ENCODE measurements at places on chromosomes 4 and X.

GRCh38 chrX:143648705-143649104, 12.8 kb upstream of the SLITRK4 start:
- no peak for DNase-seq

DNA sequence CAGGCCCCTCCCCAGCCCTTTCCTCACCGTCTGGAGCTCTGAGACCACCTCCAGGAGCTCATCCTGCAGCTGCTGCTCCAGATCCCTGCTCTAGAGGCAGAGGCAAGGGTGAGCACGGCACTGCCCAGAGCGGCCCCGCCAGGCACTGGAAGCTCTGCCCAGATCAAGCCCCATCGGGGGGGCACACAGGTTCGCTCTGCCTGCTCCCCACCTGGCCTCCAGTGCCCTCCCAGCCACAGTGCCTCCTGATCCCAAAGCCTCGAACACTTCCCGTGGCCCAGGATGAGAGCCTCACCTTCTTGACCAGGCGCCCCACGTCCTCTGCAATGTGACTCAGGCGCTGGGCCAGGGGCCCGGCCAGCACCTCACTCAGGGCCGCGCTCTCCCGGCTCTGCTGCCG, 5.0 kb downstream of the ARHGAP4 start:
- DNase-seq, result no peak

DNA sequence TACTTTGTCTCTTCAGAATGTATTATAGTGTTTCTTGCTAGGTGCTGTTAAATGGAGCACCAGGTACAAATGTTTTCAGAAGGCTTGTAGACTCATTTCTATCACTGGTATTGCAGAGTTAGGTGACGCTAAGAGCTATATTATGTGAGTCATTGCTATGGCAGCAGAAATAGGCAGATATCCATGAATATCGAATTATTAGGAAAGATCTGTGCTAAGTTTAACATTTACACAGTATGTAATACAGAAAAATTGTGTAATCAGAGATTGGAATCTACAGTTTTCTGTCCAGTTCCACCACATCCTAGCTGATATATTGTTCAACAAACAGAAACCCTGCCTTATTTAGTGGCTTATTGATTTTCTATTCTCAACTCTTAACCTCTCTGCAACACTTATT, 1025.5 kb downstream of the STIM2 start:
- DNase-seq, result no peak

- no peak for DNase-seq
Observed at GRCh38 chr4:148059617-148060180, 327.8 kb downstream of the ARHGAP10 start.

DNA sequence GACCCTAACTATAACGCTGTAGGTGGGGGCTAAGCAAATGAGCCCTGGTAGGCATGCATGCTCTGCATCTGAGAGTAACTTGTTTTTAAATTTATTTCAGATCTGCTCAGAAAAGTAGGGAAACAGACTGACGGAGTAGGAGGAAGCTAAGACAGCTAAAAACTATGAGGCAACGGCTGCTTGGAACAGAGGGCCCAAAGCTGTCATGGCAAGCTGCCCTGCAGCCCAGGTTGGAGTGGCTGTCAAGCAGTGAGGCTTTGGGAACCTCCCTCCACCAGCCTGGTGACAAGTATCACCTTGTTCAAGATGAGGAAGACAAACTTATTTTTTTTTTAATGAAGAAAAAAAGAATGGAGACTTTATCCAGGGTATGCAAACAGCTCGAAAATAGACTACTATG, 439.8 kb downstream of the NLGN4X start:
- no peak for DNase-seq

DNA sequence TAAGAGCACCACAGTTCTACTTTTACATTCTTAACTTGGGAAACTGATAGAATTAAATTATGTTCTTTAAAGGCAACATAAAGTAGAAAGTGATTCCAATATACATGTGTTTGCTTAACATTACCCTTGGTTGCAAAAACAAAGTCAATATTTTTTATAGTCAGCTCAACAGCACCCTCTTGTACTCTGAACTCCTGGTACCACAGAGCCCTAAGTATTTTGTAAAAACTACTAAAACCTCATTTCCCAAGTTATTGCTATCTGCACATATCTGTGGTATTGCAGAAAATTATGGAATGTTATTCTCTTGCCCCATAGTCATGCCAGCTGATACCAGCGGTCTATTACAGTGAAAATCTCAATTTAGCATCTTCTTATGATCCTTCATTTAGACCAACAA, 2.9 kb downstream of the KIF4A start:
- DNase-seq, result no peak

DNA sequence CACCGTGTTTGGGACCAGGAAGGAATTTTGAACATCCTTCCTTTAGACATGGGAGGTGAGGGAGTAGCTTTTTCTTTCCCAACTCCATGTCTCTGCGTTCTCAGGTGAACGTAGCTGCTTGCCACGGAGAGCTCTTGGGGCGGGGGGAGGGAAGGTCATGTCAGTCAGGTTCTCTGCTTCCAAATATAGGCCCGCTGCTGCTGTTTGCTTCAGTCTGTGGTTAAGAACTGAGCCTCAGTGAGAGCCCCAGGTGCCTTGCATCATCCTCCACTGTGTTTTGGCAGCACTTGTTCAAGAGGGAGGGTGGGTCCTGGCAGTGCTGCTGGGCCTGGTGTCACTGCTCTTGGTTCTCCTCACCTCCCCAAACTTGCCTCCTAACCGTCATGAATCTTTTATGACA, 46.5 kb downstream of the HADH start:
- DNase-seq, result peak; percentile 68

GRCh38 chr4:6362896-6363295, 93.2 kb downstream of the WFS1 start:
- DNase-seq, result peak; percentile 8

DNA sequence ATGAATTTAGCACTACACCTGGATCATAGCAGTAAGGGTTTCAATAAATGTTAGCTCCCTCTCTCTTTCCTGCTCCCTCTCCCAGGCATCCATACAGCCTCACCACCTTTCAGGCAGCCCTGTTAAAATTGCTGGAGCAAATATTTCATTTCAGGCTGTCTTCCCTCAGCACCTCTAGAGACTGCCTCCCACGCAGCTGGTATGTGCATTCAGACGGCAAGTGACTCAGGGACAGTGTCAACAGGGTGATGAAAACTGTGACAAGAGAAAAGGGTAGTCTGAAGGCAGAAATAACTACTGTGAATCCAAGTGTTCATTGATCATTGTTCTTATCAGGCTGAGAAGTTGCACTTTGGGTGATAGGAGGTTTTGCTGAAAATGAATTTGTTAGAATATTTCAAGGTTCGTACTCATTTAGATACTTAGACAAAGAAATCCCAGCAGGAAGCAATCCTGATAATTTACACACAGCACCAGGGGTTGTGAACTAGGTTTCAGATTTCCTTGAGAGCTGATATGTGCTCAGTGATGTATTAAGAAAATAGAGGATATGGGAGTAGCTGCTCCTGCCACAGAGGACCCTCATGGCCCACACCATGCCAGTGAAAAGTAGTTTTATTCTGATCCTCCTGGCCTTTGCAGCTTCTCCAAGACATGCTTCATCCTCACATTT, 424.2 kb downstream of the FGF13 start:
- DNase-seq, result no peak

DNA sequence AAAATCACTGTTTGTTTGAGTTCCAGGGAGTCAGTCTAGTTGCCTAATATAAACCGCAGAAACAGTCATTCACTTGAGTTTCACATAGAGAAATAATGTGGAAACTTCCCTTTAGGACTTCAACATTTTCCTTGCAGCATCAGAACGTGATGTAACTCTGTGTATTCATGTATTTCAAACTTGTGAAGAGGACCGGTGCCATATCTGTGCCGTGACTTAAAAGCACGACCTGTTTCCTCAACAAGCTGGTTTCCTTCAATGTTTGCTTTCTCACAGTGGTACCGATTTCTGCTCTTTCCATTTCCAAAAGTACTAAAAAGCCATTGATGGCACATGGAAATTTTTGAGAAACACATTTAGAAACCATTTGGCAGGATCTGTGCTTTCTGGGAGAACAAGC, 166.6 kb upstream of the RAPGEF2 start:
- DNase-seq, result no peak

GRCh38 chr4:26912069-26912468, 51.4 kb downstream of the STIM2 start:
- no peak for DNase-seq

DNA sequence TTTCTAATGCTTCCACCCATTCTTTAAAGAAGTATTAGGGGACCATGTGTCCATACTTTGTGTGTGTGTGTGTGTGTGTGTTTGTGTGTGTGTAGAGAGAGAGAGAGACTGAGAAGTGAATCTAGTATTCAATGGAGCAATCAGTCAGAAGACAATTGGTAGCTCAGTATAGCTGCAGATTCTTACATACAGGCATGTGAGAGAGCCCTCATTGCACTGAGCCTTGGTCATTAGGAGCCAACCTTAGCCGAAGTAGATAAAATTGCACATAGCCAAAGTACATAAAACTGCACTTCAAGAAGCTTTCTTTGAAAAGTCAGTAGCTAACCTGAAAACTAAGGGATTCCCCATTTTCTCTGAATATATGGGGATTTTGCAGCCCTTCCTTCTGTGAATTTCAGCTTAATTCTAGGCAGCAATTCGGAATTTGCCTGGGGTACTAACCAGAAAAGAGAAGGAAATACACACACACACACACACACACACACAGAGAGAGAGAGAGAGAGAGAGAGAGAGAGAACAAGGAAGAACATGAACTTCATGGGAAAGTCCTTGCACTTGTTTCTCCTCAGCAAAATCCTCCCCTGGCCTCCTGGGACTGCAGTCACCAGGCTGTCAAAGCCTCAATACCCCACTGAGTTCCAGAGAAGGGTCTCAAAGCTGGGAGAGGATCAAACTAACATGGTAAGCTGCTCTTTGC, 1.7 kb upstream of the PRDM8 start:
- DNase-seq, result no peak

GRCh38 chr4:110654254-110654635, 31.4 kb upstream of the PITX2 start:
- no peak for DNase-seq

GRCh38 chr4:36303426-36304137, 22.2 kb downstream of the DTHD1 start:
- DNase-seq, result no peak

- no peak for DNase-seq
Observed at GRCh38 chr4:78432896-78433295, 118.7 kb upstream of the ANXA3 start.

DNA sequence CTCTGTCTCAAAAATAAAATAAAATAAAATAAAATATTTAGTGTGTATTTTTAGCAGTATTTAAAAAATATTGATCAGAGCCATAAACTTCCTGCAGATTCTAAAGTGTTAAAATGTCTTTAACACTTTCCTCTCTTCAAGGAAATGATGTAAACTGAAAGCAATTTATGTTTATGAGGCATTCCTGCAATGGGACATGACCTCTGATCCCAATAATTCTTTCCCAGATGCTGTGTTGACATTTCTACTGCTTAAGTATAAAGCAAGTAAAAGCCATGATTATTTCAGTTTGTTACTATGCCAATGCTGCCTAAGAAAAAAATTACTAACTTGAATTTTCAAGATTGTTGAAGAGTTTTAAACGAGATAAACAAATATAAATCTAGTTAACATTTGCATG, 29.0 kb downstream of the COQ2 start:
- DNase-seq, result no peak

DNA sequence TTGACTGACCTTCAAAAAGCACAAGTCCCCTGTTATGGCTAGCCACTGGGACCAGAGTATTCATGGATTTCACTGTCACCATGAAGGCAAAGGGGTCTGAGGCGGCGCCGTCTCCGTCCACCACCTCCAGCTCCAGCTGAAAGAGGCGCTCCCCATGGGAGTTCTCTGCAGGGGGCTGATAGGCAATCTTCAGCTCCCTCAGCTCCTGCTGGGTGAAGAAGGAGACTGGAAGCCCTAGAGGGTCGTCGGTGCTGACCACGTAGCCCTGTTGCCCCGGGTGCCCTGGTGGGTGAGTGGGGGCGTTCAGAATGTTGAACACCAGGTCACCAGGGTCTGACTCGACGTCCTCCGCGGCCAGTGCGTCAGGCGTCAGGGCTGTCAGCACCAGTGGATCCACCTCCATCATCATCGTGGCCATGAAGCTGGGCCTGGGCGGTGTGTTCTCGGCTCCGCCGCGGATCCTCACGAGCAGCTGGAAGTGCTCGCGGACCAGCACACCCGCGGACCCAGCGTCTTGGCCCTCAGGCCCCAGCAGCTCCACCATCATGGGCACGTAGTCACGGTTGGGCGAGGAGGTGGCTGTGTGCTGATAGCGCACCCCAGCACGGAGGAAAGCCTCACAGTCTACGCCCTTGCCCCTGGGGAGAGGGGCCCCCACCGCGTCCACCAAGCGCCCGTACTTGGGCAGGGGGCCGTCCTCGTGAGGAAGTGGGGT, 987 bp downstream of the FREM3 start:
- no peak for DNase-seq

DNA sequence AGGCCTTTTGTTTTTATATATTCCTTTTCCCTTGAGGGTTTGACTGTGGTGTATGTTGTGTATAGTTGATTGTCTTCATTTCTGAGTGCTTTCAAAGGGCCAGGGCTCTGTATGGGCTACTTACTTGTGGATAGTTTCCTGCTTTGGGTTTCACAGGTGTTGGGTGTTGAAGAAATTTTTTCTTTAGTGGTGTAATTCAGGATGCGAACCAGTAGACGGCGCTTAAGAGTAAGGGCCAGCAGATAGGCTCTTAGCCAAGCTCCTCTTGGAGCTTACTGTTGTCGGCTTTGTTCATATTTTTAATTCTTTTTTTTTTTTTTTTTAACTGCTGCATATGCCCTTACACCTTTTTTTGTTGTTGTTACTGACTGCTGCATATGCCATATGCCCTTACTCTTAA, 276.3 kb upstream of the GALNT7 start:
- DNase-seq, result no peak

GRCh38 chrX:108468486-108468885, 28.8 kb downstream of the COL4A5 start:
- no peak for DNase-seq

DNA sequence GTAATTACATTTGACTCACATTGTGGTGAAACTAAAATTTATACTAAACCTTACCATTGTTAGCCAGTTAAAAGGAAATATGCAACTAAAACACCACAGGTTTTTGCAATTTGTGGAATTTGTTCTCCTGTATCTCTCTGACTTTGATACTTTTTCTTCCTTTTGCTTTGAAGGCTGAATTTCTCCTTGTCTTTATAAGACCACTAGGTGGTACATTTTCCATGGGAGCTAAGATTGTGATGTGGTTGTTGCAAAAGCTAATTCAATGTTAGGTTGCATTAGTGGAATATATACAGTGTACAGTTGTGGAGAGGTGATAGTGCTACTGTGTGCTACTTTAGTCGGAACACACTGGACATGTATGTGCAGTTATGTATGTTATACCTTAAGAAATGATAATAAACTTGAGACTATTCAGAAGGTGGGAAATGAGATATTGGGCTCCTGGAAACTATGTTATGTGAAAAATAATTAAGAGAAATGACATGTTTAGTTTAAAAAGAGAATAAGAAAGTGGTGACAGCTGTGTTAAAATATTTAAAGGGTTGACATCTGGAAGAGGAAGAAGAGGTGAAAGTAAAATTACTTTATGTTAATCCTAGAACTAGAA, 70.3 kb downstream of the ARL9 start:
- no peak for DNase-seq

DNA sequence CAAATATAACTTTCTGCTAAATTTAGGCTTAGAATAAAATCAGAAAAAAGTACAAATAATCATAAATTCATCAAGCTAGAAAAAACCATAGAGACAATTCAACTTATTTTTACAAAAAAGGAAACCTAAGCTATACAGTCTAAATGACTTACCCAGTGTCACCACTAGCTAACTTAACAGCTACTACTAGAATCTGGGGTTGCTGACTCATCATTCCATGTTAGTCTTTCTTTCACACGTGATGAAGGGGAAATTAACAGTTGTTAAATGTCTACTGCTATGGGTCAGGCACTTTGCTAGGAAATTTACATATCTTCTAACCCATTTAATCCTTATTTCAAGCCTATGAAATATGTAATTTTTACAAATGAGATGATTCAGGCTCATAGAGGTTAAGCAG, 349.3 kb upstream of the GALNT7 start:
- no peak for DNase-seq
